K562 (cell line): ENCODE measurements at places on chromosomes 6 and 20. TPM values are rescaled to one million over a fixed set of nuclear protein-coding genes. Genes with fewer than 3 reads are reported as not detected.

- DNase-seq, result peak; percentile 64
- H3K4me1 ChIP-seq, result peaks cover 4% of the 10 kb centered on the region; the same call in 1 of the 2 replicates
- H3K36me3 ChIP-seq, result no peaks in the 10 kb centered on the region
- peak overlapping the region; percentile 96 for H3K27ac ChIP-seq
Observed at GRCh38 chr6:146914489-146915483, 289.4 kb upstream of the STXBP5 start.

- H3K4me1 ChIP-seq, result no peaks in the 10 kb centered on the region
- no peaks in the 10 kb centered on the region for H3K36me3 ChIP-seq
- no peak overlapping the region for H3K4me3 ChIP-seq
- no peak for DNase-seq
- H3K27ac ChIP-seq, result no peak overlapping the region
- no peaks in the 10 kb centered on the region for H3K27me3 ChIP-seq
Observed at GRCh38 chr20:11849976-11850670, 67.6 kb upstream of the BTBD3 start.

DNA sequence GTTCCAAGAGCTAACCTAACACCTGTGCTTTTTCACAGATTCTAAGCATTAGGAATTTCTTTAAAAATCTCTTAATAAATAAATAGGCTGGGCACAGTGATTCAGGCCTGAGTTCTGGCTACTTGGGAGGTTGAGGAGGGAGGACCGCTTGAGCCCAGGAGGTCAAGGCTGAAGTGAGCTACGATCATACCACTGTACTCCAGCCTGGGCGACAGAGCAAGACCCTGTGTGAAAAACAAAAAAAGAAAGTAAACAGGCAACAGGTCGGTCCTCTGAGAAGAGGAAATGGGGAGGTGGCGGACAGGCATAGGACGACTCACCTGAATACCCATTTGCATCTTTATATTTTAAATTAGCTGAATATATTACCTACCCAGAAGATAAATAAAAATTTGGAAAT, 26.5 kb downstream of the GMDS start:
- no peaks in the 10 kb centered on the region for H3K36me3 ChIP-seq
- DNase-seq, result no peak
- 0 out of 3 replicates have a peak, but pooled peaks cover 5% of the 10 kb centered on the region for H3K4me1 ChIP-seq
- H3K27me3 ChIP-seq, result peaks cover 13% of the 10 kb centered on the region
- no peak overlapping the region for H3K27ac ChIP-seq

GRCh38 chr6:43338243-43338642, 29.6 kb upstream of the CRIP3 start:
- no peak overlapping the region for H3K4me3 ChIP-seq
- H3K4me1 ChIP-seq, result no peaks in the 10 kb centered on the region
- no peak overlapping the region for H3K27ac ChIP-seq

GRCh38 chr20:12627485-12627884, 381.3 kb upstream of the SPTLC3 start:
- DNase-seq, result no peak
- H3K27ac ChIP-seq, result no peak overlapping the region
- H3K4me3 ChIP-seq, result no peak overlapping the region
- H3K27me3 ChIP-seq, result no peaks in the 10 kb centered on the region
- H3K36me3 ChIP-seq, result no peaks in the 10 kb centered on the region

GRCh38 chr6:108321253-108321747, 26.4 kb downstream of the AFG1L start:
- peaks cover 17% of the 10 kb centered on the region; the same call in 1 of the 3 replicates for H3K36me3 ChIP-seq
- H3K27me3 ChIP-seq, result no peaks in the 10 kb centered on the region
- no peaks in the 10 kb centered on the region for H3K4me1 ChIP-seq
- H3K4me3 ChIP-seq, result no peak overlapping the region

DNA sequence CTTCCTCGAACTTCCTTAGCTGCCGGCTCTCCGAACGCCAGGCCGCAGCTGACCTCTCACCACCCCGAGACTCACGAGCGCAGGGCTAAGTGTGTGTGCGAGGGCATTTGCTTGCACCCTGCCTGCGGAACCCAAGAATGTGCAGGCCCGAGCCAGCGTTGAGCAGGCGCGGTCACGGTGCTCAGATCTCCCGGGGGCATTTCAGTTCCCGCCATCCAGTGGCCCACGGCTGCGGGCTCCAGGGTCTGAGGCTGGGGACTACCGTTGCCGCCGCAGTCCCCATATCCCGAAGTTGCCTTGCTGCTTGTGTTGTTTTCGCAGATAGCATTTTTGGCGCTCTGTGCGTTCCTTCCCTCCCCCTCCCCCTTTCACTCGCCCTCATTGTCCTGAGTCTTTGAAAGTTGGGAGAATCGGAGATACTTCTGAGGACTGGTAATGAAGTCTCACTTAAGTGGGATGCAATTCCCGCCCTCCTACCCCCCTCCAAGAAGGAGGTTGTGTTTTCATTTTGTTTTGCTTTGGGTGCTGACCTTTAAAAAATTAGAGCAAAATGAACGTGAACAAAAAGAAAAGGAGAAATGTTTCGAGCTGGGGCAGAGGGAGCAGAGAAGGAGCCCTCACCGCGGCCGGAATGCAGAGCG, 1.7 kb downstream of the NR2E1 start:
- no peak for DNase-seq
- H3K4me3 ChIP-seq, result no peak overlapping the region
- H3K4me1 ChIP-seq, result no peaks in the 10 kb centered on the region
- no peak overlapping the region for H3K27ac ChIP-seq
- peaks cover 47% of the 10 kb centered on the region for H3K27me3 ChIP-seq

GRCh38 chr6:113018351-113019151, 671.4 kb downstream of the RFPL4B start:
- H3K27ac ChIP-seq, result no peak overlapping the region
- H3K36me3 ChIP-seq, result no peaks in the 10 kb centered on the region
- H3K4me3 ChIP-seq, result no peak overlapping the region
- no peaks in the 10 kb centered on the region for H3K4me1 ChIP-seq

- H3K36me3 ChIP-seq, result no peaks in the 10 kb centered on the region
- no peaks in the 10 kb centered on the region for H3K27me3 ChIP-seq
- no peak overlapping the region for H3K4me3 ChIP-seq
- DNase-seq, result no peak
Observed at GRCh38 chr20:12821249-12821648, 187.5 kb upstream of the SPTLC3 start.

The ANGPT4 gene
- not detected in 2 replicates for total RNA-seq

The EYA2 gene
- not detected in 2 replicates for total RNA-seq
